Astrocyte (in vitro differentiated cells and primary cell): ENCODE measurements at places on chromosomes 7 and 10. TPM values are rescaled to one million over a fixed set of nuclear protein-coding genes. Genes with fewer than 3 reads are reported as not detected.

GRCh38 chr7:66075590-66076461 lies at the start of gene ASL:
TSS of gene ASL (plus strand) at chr7:66075819. CDS start at chr7:66076082, 263 bp downstream.
- peak; percentile 75 for DNase-seq

GRCh38 chr10:12221323-12222298 lies 25.6 kb downstream of the CDC123 start:
- DNase-seq = peak; percentile 43

- no peak for DNase-seq
Observed at GRCh38 chr7:143885951-143886350, 16.0 kb downstream of the TCAF1 start.

Gene LFNG
- 58.6 and 76.9 TPM in 2 replicates for total RNA-seq

Gene CLIP2
- total RNA-seq = 31.4 and 35.4 TPM in 2 replicates
